ENCODE measurements at places on chromosomes 2 and 18.
A peak's percentile ranks its signal among the peaks of the same experiment; 100 is the strongest.

- DNase-seq: no peak
Observed at GRCh38 chr2:208669394-208669793, 262.8 kb downstream of the PTH2R start.

DNA sequence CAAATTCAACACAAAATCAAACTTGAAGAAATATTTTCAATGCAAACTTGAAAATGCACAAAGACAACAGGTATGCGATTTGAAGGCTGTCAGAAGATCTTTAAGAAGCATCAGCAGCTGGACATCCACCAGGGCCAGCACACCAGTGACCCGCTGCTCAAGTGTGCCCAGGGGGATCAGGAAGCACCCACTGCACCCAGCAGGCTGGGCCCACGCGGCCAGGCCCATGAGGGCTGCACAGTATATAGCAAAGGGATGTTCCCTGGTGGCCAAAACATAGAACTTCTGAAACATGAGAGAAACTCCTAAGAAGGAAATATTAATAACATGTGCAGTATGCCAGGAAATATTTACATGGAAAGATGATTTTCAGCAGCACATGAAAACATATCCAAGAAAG is 25.0 kb downstream of the WDFY1 start:
- DNase-seq: no peak

GRCh38 chr2:21519412-21519811 is 395.6 kb downstream of the TDRD15 start:
- DNase-seq: no peak

DNA sequence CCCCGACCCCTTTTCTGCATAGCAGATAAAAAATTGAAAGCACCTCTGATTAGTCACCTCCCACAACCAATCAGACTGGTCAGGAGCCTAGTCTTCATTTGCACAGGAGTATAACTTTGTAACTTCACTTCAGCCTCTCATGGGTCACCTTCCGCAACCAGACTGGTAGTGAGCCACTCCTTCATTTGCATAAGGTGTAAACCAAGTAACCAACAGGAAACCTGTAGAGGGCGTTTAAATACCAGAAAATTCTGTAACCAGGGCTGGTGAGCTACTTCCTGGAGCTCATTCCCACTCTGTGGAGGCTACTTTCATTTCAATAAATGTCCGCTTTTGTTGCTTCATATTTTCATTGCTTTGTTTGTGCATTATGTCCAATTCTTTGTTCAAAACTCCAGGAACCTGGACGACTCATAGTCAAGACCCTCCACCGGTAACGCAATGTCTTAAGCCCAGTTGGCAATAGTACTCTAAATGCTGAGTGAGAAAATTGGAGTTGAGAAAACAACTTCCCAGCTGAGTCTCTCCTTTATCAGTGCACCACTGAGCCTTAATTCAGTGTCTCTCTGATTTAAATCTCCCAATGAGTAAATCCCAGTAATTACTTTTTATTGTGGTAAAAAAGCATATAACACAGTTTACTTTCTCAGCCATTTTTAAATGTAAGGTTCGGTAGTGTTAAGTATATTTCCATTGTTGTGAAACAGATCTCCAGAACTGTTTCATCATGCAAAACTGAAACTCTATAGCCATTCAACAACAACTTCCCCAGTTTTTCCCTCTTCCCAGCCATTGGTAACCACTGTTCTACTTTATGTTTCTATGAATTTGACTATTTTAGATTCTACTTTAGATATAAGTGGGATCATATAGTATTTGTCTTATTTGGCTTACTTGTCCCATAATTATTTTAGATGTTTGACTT is 392.7 kb upstream of the SLC8A1 start:
- no peak for DNase-seq

GRCh38 chr2:40062381-40062780 is 283.3 kb upstream of the THUMPD2 start:
- DNase-seq: no peak

DNA sequence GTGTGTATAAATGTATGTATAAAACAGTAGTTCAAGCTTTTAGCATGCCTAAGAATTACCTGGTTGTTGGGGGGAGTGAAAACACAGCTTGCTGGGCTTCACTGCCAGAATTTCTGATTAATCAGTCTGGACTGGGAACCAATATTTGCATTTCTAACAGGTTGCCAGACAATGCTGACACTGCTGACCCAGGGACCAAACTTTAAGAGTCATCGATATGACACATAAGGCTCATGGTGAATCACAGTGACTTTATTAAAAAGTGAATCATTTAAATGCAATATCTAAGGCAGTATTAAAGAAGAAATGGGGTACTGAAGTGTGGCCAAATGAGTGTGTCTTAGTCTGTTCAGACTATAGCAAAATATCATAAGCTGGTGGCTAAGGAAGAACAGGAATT is 195.9 kb upstream of the DTNA start:
- no peak for DNase-seq

- no peak for DNase-seq
Observed at GRCh38 chr2:124753842-124754241, 728.8 kb downstream of the CNTNAP5 start.

GRCh38 chr2:148876595-148877402 is 1.8 kb downstream of the KIF5C start:
- peak; percentile 72 for DNase-seq

DNA sequence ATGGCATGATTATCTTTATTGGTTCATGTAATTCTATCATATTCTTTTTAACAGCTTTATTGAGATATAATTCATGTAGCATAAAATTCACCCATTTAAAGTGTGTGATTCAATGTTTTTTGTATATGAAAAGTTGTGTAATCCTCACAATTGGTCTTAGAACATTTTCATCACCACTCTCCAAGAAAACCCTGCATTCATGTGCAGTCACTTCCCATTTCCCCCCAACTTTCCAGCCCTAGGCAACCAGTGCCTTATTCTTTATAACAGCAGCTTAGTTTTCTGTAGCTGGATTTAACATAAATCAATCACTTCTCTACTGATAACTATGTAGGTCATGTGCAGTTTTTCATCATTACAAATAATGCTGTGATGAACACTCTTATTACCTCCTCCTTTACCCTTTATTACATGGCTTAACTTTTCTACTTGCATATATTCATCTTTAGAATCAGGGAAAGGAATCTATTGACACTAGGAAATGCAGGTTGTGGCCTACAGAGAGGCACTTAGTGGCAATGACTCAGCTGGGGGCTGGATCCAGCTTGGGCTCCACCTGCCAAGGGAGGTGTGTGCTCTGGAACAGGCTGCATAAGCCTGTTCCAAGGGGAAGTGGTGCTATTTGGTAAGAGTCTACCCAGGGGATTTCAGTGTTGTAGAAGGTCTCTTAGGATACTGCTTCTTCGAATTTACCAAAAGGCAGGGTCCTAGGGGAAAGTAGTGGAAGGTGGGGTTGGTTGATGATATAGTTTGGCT is 89.1 kb downstream of the ETAA1 start:
- DNase-seq: no peak

- DNase-seq: no peak
Observed at GRCh38 chr2:38648107-38648761, 17.7 kb upstream of the GALM start.

GRCh38 chr2:121819846-121820245 is 64.4 kb downstream of the TSN start:
- DNase-seq: no peak

DNA sequence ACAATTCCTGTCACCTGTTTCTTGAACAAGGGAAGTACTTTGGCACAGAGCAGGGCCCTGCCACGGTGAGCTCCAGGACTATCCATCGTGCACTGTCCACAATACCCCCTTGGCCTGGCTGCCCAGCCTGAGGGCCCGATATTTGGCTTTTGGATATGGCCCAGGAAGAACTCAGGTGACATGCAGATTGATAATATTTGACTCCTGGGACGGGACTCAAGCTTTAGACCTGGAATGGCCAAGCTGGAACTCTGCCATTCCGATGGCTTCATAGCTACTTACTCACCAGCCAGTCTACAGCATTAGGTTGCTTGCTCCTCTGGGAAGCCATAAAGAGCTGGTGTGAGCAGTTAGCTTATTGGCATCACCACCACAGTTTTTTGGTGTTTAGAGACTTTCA is 26.6 kb downstream of the EML6 start:
- DNase-seq: no peak

- peak; percentile 6 for DNase-seq
Observed at GRCh38 chr18:1663879-1664705, 759.4 kb downstream of the ADCYAP1 start.

GRCh38 chr18:67525328-67526099 is 9.0 kb upstream of the DSEL start:
- no peak for DNase-seq

- no peak for DNase-seq
Observed at GRCh38 chr2:240892356-240892755, 3.6 kb downstream of the MAB21L4 start.

- DNase-seq: no peak
Observed at GRCh38 chr2:162430323-162430722, 86.4 kb downstream of the GCA start.

- DNase-seq: no peak
Observed at GRCh38 chr2:118599141-118599540, 248.3 kb downstream of the EN1 start.

DNA sequence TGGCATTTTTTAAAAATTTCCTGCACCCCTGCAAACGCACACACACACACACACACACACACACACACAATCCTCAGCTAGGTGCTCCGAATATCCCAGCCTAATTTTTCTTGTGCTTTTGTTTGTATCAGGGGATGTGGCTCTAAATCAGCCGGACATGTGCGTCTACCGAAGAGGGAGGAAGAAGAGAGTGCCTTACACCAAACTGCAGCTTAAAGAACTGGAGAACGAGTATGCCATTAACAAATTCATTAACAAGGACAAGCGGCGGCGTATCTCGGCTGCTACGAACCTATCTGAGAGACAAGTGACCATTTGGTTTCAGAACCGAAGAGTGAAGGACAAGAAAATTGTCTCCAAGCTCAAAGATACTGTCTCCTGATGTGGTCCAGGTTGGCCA is 1.8 kb downstream of the HOXD13 start:
- no peak for DNase-seq

DNA sequence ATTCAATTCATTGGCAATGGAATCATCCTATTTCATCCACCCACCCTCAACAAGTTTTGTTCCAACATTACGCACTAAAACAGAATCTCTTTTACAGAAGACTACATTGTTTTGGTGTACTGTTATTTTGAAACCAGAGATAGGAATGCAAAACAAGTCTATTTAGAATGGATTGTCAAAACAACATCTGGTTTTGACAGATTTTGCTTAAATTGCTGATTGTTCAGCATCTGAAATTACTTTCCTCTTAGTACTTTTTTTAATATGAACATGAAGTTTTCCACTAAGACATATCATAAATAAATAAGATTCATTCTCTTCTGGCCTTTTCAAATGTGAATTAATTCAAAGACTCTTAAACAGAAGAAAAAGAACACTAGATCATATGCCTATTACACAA is 323.9 kb upstream of the TFPI start:
- no peak for DNase-seq

GRCh38 chr2:210559182-210559581 is 2.8 kb downstream of the CPS1 start:
- no peak for DNase-seq

DNA sequence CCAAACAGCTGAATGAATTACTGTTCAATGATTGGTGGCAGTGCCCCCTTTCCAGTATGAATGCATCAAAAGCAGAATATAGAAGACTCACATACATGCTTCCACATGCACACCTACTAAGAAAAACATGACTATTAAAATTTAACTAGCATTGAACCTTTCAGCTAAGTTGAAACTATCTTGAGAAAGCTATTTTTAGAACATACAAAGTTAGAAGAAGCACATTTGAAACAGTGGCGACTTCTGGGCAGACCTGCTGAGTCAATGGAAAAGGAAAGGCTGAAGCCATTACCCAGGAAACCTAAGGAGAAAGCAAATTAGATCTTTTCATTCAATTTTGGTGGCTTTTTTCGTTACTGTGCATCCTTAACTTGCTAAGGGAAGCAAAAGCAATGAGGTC is 55.9 kb downstream of the PLA2R1 start:
- no peak for DNase-seq

DNA sequence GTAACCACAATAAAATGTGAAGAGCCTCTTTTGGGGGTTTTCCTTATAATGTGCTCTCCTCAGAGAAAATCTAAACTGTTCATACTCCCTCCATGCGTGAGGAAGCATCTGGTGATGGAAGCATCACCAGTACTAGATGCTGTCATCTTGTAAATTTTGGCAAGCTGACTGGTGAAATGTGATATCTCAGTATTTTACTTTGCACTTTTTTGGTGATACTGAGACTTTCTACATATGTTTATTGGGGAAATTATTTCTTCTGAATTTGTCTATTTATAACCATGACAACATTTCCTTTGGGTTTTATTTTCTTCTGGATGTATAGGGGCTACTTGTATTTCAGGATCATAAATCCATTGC is 95.9 kb upstream of the DLGAP1 start:
- no peak for DNase-seq

DNA sequence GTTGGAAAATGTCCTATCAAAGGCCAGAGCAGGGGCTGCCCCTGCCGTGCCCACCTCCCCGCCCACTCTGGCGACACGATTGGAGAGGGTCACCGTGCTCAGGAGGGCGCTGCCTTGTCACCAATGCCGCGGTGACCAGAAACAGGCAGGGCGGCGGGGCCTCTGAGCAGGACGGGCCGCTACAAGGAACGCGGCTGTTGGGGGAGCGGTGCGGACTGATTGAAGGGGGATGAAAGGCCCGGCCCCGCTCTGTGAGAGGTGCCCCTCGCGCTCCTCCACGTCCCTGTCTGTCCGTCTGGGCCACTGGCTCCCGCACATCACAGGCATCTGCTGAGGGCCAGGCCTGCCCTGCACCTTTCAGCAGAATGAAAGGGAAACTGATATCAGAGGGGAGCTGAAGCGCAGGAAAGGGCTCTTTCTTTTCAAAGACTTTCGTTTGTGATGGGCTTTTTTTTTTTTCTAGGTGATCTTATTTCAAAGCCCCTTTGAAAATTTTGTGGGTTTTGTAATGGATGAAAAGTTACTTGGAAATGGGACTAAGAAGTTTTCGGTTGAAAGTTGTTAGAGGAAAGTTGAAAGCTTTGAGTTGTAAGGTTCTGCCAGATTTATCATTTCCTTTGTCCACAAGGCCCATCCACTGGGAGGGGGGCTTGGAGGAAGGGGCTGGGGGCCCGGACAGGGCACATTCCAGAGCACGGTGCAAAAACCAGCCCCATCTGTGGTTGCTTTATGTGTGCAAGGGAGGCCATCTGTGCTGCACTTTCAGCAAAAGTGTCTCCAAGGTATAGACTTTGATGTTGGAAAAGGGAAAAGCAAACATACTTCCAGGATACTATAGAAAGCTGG is 244.2 kb downstream of the KLHL29 start:
- no peak for DNase-seq

- DNase-seq: peak; percentile 33
Observed at GRCh38 chr2:176494949-176495353, 225.7 kb downstream of the MTX2 start.

GRCh38 chr2:195413944-195414343 is 243.1 kb upstream of the SLC39A10 start:
- no peak for DNase-seq

Measured in posterior cingulate gyrus (tissue), 11 donors.